ENCODE measurements at places on chromosomes 3 and 15.

GRCh38 chr3:40994611-40995010, 204.7 kb upstream of the CTNNB1 start:
- no peak for DNase-seq

DNA sequence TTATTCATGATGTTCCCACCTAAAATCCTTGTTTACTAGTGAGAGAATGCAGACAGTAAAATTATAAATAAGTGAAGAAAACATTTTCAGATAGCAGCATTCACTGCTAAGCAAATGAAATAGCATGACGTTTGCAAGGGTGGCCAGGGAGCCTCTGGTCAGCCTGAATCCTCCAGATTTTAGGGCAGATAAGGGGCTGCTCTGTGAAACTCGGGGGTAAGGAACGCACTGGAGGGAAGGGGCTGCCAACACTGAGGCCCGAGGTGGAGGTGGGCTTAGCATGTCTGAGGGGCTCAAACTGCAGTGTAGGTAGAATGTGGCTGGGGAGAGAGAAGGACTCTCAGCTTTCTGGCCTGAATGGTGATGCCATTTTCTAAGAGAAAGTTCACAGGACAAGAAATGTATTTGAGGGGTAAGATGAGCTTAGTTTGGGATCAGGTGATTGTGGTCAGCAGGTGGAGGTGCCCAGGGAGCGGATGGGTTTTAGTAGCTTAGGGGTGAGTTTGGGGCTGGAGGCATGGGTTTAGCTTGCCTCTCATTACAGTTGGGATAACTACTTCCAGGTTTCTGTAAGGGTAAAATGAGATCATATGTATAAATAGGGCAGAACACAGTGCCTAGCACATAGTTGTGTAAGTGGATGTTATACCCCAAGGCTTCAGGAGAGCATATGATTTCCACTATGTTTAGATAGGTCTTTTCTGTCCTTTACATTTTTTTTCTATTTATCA, 20.5 kb downstream of the GPR171 start:
- DNase-seq = no peak

DNA sequence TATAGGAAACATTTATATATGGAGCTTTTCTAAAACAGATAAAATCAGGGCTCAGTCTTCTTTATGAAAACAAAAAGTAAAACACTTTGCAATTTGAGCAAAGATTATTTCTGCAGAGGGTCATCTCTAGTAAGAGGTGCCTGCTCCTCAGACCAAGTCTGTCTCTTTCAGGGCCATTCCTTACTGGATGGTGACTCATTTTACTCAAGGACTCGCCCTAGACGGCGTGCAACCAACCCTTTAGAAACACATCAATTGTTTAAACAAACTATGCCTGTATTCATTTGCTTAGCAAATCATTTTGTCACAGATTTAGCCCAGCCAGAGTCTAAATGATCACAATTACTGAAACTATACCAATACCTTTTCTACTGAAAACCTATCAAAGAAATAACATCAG, 242.8 kb upstream of the ICE2 start:
- DNase-seq = peak; percentile 77

- no peak for DNase-seq
These were observed 33.2 kb downstream of the CHRM5 start for GRCh38 chr15:34001536-34001935.

- no peak for DNase-seq
These were observed 195.1 kb downstream of the NTRK3 start for GRCh38 chr15:88061452-88061851.

DNA sequence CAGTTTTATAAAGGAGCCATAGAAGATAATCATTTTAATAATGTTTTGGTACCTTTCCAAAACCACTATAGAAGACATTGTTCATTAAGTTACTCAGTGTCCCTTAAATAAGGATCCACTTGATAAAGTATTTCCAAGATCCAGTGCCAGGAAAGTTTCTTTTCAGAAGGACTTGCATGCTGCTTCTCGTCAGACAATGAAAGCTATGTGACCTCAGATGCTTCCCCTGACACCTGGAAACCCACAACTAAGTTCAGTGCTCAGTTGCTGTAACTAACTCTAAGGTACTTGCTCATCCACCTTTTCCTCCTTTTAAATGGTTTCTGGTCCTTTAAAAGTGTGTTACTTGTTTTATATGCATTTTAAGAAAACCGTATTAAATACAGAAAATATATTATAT, 7.3 kb downstream of the SSR3 start:
- peak; percentile 19 for DNase-seq

- peak; percentile 12 for DNase-seq
These were observed 121.2 kb downstream of the MECOM start for GRCh38 chr3:169542331-169542751.

GRCh38 chr3:158651192-158651591, 6.9 kb downstream of the GFM1 start:
- DNase-seq = no peak

DNA sequence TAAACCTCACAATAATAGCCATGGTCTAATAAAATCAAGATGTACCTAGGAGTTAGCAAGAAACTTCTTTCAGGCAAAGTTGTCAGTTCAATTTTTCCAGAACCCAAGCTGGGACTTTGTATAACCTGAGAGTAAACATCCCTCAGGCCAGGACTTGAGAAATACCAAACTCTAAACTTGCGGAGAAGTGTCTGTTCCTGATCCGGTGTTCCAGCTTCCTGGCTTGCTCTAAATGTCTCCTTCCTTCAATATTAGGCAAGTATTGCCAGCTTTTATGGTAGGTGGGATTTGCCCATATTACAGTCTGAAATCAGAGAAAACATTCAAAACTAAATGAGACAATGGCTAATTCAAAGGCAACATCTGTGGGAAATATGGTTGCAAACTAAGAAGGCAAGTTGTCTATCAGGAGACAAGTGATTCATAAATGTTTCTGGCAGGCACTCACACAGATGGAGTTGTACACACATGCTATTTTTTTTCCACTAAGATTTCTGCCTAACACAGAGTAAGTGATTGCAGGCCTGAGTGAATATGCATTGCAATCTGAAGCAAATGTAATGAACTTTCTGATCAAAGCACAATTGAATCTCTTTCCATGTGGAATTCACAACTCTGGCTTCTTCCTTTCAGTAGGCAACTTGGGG, 88.3 kb upstream of the COL8A1 start:
- DNase-seq = peak; percentile 56

GRCh38 chr3:48030188-48030587, 14.0 kb upstream of the MAP4 start:
- no peak for DNase-seq

- peak; percentile 73 for DNase-seq
These were observed 2.8 kb downstream of the FURIN start for GRCh38 chr15:90871139-90871715.

GRCh38 chr15:63372018-63372705, 9.5 kb downstream of the CA12 start:
- peak; percentile 91 for DNase-seq

DNA sequence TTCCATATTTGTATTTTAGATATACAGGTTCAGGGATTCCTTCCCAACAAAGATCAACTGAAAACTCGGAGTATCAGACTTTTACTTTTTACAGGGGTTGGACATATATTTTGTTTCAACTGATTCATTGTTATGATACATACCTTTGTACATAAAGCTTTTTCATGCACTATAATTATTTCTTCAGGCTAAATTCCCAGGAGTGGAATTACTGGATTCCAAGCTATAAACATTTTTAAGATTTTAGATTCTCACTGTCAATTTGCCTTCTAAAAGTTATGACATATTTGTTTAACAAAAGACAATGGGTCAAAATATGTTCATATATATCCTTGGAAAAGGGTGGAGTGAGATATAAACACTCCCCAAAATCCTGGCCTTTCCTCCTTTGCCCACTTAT, 449.0 kb downstream of the PDCD6IP start:
- DNase-seq = no peak

GRCh38 chr3:42134867-42135464, 43.8 kb downstream of the TRAK1 start:
- DNase-seq = no peak
